ENCODE measurements at places on chromosomes 16 and 17. TPM values are rescaled to one million over a fixed set of nuclear protein-coding genes. Genes with fewer than 3 reads are reported as not detected.

GRCh38 chr17:35257208-35257659 is 14.4 kb downstream of the SLFN5 start:
- DNase-seq, result no peak

DNA sequence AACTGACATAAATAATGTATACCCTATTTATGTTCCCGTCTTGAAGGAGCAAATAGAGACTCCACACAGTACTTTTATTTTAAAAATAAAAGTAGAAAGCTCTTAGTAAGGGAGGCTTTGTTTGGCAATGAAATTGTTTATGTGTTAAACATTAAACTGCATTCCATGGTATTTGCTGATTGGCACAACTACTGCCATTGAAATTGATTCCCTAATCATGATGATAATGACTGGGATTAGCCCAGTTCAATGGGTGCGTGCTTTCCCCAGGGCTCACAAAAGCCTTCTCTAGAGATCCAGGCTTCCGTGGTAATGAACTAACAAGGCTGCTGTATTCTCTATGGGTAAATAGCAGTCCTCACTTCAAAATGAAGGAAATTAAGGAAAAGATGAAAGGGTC is 67.5 kb downstream of the GPRC5B start:
- DNase-seq, result no peak

- no peak for DNase-seq
These were observed 152.9 kb downstream of the CLEC16A start for GRCh38 chr16:11097094-11097786.

Gene FOXN1
- total RNA-seq, result not detected

Gene NPIPA3
- total RNA-seq, result not detected

Gene BCAS3
- 18.7 TPM for total RNA-seq

Data from omental fat pad (tissue), 4 donors.